ENCODE measurements at places on chromosomes 12 and 14.

DNA sequence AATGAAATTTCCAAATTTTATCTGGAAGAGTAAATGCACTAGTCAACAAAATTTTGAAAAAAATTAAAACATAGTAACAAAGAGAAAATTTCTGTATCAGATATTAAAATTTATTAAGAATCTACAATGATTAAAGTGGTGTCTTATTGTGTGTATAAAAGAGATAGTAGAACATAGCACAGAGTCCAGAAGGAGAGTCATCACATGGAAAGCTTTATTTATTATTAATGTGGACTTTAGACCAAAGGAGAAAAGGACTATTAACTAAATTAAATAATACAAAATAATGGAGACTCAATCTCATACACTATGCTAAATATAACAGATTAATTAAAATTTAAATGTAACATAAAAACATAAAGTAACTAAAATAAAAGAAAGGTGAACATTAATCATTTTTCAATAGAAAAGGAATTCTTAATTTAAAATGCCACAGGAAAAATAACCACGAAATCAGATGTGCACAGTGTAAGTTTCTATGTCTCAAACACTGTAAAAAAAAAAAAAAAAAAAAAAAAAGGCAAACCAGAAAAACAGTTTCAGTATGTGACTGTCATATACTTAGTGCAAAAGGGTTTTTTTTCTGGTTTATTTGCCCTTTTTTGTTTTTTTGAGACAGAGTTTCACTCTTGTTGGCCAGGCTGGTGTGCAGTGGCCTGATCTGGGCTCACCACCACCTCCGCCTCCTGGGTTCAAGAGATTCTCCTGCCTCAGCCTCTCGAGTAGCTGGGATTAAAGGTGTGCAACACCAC, 95.4 kb downstream of the MYF5 start:
- DNase-seq: no peak

DNA sequence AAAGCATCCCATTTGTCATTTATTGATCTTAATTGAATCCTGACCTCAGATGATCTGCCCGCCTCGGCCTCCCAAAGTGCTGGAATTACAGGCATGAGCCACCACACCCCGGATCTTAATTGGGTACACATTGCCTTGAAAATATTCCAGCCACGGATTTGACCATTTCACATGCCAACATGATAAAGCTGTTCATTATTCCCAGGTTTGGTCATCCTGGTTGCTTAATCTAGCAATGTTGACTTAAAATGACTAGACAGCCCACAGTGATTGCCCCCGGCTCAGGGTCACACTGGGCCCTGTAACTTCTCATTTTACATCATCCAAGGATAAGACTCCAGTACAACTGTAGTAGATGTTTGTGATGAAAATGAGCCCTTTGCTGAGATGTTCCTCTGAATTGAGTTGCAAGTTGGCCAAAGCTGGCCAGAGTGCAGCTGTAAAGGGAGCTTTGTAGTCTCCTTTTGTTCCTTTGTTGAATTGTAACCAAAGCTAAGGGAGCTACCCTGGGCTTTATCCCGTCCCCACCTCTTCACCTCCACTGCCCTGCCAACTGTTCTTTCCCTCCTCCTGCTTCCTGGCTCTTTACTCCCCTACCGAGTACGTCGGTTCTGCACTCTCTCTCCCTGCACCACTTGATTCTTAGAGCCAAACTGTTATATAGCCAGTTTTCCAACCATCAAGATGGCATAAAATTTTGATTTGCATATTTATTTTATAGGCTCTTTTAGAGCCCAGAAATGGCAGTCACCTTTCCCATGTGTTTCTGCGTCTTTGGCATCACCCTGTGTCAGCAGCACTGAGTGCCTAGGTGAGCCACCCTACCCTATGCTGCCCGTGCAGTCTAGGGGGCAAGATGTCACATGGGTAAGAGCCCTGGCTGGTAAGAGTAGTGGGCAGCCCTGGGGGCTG, 141.3 kb upstream of the HIF1A start:
- no peak for DNase-seq

GRCh38 chr12:99026332-99027054, 381.4 kb downstream of the APAF1 start:
- DNase-seq: no peak

- DNase-seq: peak; percentile 14
These were observed 45.9 kb downstream of the IFNG start for GRCh38 chr12:68113644-68114043.

DNA sequence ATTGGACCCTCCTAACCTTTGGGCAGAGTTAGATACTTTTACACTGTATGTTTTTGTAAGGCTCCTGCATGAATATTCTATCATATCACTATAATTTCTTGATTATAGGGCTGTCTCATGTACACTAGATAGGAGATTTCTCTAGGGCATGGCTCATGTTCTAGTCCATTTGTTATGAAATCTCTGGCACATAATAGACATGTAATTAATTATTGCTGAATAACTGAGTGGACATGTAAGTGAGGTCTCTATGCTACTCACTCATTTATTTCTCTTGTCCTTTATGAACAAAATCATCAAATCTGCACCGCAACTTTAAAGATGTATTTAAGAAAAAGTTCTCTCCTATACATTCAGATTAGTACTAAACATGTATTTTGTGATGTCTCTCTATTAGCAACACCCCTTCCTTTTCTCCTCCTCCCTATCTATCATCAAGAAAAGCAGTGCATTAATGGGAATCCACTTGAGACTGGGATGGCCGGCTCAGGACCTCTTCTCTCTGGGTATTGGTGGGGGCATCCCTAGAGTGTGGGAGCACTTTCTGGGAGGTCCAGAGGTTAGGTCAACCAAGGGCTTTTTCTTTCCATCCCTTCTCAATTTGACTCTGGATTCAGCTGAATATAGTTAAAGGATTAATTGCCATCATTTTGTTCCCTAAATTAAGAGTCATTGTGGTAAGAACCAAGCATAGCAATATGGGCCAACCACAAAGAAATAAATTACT, 168.0 kb upstream of the HMGA2 start:
- no peak for DNase-seq

DNA sequence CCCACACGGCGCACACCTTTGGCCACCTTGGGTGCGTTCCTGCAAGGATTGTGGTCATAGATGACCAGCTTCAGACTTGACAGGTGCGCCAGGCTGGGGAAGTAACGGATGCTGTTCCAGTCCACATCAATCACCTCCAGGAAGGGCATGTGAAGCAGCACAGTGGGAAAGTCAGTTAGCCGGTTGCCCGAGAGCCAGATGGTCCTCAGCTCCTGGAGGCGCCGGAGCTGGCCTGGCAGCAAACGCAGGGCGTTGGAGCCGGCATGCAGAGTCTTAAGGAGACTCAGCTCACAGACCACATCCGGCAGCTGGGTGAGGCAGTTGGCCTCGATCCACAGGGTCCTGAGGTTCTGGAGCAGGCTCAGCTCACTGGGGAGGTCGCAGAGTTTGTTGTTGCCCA, 581 bp downstream of the LRRC10 start:
- DNase-seq: no peak

DNA sequence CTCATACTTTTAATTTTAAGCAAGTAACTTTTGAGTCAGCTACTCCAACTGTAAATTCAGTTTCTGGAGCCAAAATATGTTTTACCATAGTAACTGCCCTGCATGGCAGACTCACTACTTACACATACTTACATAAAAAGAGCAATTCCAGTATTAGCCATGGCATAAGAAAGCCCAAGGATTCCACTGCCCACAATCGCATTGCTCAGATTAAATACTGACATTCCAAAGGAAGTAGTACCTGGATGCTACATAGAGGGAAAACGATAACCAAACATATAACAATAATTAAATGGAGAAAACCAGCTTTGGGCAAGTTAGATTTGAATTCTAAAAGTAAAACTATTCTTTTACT, 2.2 kb downstream of the SLC38A2 start:
- no peak for DNase-seq

- DNase-seq: peak; percentile 89
These were observed 111.9 kb downstream of the LRFN5 start for GRCh38 chr14:41718477-41719166.

- no peak for DNase-seq
These were observed 30.1 kb downstream of the PSEN1 start for GRCh38 chr14:73166399-73166798.

DNA sequence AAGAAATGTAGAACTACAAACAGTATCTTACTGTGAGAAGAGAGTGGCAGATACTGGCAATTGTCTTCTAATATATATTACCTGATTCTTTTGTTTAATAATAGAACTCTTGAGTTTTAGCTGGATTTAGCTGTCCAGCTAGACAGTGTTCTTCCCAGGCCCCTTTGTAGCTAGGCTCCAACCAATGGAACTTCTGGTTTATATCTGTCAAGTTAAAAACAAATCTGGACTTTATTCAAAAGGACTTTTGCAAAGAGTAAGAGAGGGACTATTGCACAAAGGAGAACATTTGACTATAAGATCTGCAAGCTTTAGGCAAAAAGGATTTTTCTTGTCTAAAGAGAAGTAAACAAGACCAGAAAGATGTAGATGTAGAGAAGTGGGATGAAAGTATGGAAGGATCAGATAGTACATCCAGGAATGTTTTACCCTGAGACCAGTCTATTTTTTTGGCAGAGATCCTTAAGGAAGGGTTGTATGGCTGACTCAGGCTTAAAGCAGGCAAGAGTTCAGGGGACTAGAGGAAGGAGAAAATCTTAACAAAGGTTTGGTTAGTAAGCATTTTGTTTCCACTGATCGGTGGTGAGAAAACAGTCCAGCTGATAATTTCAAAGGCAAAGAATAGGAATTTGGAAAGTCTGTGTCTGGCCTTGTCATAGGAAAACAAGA, 111.1 kb upstream of the PLEKHA5 start:
- no peak for DNase-seq

- DNase-seq: no peak
These were observed 90.6 kb upstream of the RTL1 start for GRCh38 chr14:100994082-100994481.

DNA sequence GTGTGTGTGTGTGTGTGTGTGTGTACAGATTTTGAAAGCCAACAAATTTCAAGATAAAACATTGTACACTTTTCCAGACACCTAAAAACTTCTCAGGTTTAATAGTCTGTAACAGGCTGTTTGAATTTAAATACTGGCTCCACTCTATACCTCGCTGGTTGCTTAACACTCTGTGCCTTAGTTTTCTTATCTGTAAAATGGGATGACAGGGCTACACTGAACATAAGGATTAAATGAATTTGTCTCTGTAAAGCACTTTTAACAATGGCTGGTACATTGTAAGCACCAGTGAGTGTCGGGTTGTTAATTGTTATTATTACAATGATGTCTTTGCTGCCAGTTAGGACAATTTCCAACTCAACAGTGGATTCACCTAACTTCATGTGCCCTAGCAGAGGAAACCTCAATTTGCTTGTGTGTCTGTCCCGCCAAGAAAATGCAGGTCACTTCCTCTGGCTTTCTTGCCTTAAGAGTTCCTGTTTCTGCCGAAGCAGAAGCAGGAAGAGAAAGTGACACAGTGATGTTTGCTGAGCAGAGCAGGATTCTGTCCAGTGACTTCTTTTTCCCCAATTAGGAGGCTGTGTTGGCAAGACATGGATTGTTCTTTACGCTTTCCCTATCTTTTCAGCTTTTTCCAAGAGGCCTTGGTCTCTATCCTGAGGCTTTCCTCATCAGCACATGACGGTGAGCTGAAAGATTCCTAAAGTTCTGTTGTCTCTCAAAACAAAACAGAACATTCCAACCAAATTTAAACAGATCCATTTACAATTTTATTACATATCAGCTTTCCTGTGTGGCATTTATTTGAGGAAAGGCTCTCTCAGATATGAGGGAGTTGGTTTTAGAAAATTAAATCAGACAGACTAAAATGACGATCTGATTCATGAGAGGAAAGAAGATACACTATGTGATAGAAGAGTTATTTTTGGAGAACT, 154.1 kb upstream of the ATP2B1 start:
- DNase-seq: no peak

- no peak for DNase-seq
These were observed 250.6 kb downstream of the RGS6 start for GRCh38 chr14:72182708-72183432.

GRCh38 chr12:12239127-12239526, 27.7 kb downstream of the LRP6 start:
- DNase-seq: no peak

- DNase-seq: no peak
These were observed 49.6 kb downstream of the CAND1 start for GRCh38 chr12:67318786-67319185.

DNA sequence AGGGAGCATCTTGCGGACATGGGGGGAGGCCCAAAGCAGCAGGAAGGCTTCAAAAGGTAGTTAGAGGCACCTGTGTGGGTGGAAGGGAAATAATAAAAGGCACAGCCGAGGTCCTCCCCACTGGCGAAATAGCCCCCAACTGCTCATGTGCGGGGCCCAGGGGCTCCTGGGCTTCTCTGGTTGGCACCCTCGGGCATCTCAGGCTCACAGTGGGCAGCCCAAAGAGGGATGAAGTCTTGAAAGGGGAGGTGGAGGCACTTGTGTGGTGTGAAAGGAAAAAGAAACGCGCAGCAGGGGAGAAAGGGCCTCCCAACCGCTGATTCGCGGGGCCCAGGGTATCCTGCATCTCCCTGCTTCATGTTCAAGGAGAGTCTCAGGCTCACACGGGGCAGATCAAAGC, 579.4 kb downstream of the ALG10 start:
- DNase-seq: no peak

GRCh38 chr14:76763096-76764041, 2.1 kb downstream of the VASH1 start:
- no peak for DNase-seq

DNA sequence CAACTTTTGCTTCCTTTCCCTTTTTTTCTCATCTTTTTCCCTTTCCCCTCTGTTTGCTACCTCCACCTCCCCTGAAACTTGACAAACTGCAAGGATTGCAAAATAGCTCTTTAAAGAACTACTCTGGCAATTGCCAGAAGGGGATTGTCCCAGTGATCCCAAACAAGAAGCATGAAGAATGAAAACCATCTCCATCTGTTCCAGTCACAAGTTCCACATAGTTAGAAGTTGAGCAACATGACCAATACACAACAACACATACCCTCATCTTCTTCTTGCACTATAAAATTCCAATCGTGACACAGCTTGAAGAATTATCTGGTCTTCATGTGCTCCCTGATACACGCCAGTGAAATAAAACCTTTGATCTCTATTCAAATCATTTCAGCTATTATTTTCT, 93.7 kb upstream of the USP15 start:
- no peak for DNase-seq

- DNase-seq: no peak
These were observed 90.9 kb upstream of the MANSC4 start for GRCh38 chr12:27870939-27871338.

DNA sequence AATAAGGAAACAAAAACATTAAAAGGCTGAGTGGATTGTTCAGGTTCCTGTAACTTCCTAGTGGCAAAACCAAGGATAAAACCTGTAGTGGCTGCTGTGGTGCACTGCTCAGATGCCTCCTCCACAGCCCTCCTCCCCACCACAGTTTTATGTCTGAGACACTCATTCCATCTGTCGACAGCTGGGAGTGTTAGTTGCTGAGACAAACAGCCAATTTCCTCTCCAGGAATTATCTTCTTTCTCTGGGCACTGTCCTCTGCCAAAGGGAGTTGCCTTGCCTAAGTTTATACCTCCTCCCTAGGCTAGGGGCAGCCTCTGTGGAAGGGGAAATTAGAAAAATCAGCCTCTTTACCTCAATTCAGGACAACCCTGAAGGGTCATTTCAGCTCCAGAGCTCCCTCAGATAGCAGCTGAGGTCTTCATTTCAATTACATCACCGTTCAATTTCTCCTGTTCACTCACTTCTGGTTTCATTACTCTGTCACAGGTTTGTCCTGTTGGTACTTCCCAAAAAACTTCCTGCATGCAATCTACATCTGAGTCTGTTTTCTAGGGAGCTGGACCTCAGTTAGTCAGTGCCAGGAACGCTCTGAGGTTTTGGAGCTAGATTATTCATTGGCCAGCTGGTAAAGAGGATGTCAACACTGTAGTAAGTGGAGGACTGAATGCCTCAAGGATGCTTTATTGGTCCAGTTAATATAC, 74.9 kb upstream of the ATP2B1 start:
- DNase-seq: no peak

All from DMS153 (cell line).